Stimulated activated CD4-positive, alpha-beta T cell treated with anti-CD3 and anti-CD28 coated beads, Interleukin-1b, Interleukin-23, amount 100 ng/mL, for 48 hours (primary cell): ENCODE measurements at places on chromosomes 2 and 18.

- DNase-seq = no peak
Observed at GRCh38 chr2:27655155-27655951, 8.1 kb downstream of the SUPT7L start.

- DNase-seq = no peak
Observed at GRCh38 chr18:12895626-12896025, 11.6 kb upstream of the PTPN2 start.

DNA sequence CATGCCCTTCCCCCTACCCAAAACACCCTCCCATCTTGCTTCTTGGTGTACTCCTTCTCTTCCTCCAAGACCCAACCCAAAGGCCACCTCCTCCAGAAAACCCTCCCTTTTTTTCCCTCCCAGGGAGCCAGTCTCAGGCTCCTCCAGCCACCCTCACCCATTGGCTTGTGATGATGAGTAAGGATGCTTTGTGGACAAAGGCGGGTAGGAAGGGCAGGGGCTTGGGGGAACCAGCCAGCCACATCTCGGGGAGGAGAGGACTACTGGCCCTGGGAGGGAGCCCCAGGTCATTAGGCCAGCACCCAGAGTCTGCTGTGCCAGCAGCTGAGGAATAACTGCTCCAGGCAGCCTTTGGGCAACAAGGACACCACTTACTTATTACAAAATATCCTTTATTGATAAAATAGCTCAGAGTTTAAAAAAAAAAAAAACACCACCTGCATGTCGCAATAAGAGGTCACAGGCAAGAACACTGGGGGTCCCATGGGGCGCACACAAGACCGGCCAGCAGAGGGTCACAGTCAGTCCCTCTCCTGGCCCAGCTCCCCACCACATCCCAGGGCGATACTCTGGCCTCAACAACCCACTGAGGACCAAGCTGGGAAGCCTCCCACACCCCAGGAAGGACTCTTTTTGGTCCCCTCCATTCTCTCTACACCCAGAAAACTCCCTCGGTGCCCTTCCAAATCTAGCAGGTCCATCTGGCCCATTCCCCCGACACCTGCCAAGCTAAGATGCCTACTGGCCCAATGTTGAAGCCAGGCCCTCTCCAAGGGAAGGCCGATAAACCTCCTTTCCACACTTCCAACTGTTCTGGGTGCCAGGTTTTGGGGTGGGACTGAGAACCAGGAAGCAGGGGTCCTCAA, 3.6 kb downstream of the ADRA2B start:
- DNase-seq = no peak

DNA sequence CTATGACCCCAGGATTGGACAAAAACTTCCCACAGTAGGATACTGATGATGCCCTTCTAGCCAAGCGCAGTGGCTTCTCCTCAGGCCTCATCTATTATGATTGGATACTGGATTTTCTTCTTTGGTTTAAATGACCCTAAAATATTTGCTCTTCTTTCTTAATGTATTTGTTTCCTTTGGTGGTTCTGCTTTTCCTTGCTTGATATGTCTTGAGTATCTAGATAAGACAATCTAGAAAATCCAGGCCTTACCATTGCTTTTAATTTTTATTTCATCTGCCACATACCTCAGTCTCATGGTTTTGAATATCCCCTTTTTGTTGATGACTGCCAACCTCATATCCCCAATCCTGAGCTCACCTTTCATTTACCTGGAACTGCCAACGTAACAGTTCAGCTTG, 35.6 kb downstream of the OTOF start:
- no peak for DNase-seq

DNA sequence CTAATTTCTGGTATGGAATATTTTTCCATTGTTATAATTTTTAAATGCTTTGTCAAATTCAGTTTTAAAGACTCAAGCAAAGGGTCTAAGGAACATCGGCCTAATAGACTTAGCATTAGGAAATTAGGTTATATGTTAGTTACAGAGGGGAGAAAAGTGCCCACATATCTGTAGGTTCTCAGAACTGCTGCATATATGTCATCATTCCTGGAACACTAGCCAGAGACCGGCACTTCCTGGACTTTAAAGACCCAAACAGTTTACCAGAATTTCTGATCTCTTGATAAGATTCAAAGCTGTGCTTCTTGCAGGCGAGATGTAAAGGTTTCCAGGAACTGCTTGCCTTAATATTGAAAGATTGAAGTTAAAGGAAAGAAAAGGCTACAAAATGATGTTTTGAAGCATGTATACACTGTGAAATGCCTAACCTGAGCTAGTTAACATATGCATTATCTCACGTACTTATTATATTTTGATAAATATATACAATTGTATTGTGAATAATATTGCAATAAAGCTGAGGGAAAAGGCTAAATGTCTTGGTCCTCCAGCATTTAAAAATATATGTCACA, 993.6 kb downstream of the LRP1B start:
- no peak for DNase-seq

GRCh38 chr2:120596191-120596811, 139.4 kb upstream of the GLI2 start:
- DNase-seq = no peak

DNA sequence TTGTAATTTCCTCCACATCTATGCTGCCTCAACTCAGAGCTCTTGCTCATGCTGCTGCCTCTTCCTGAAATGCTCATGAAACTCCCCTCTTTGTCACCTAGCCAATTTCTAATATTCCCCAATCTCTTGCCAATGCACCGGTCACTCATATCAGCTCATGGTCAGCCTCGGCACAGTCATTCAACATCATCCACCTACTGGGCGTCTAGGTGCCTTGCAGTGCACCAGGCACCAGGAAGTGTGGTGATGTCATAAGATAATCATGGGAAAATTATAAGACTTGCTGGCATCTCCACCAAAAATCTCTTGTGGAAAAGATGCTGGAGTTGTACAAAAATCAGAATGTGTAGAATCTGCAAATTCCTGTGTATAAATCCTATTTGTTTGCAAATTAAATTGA, 52.6 kb upstream of the RAB27B start:
- no peak for DNase-seq

DNA sequence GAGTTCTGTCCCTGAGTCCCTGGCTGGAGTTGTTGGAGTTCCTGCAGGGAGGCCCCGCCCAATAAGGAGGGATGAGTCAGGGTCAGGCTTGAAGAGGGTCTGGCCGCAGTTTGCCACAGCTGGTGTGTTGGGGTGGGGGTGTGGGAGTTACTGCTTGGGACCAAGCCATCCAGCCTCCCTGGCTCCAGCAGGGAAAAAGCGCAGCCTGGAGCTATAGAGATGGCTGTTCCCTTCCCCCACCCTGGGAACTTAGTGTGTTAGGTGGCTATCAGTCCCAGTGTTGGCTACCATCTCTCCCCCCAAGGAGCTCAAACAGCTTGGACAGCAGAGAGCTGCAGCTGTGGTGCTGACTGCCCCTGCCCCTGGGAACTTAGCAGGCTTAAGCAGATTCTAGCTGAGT, 13.2 kb upstream of the TANK start:
- DNase-seq = no peak

- no peak for DNase-seq
Observed at GRCh38 chr18:37396971-37397720, 168.5 kb downstream of the CELF4 start.

GRCh38 chr2:137939026-137939425, 25.2 kb upstream of the HNMT start:
- no peak for DNase-seq

- no peak for DNase-seq
Observed at GRCh38 chr2:151379169-151379568, 21.8 kb downstream of the TNFAIP6 start.

DNA sequence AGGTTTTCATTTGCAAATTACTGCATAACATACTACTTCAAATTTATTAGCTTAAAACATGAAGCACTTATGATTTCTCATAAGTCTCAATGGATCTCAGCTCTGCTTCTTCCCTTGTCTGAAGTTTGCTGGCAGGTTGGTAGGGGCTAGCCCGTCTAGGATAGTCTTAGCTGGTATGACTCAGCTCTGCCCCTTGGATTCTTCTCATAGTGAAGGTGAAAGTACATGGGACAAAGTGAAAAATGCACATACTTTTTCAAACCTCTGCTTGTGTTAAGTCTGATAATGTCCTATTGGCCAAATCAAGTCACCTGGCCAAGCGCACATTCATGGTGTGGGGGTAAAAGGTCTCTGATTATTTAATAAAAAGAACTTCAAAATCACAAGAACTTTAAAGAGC, 184.8 kb upstream of the VWC2L start:
- no peak for DNase-seq

- no peak for DNase-seq
Observed at GRCh38 chr2:233855345-233855744, 1.0 kb upstream of the HJURP start.

GRCh38 chr2:105357122-105357521, 19.8 kb downstream of the C2orf49 start:
- DNase-seq = no peak

- no peak for DNase-seq
Observed at GRCh38 chr2:231199219-231199618, 788 bp downstream of the ARMC9 start.

DNA sequence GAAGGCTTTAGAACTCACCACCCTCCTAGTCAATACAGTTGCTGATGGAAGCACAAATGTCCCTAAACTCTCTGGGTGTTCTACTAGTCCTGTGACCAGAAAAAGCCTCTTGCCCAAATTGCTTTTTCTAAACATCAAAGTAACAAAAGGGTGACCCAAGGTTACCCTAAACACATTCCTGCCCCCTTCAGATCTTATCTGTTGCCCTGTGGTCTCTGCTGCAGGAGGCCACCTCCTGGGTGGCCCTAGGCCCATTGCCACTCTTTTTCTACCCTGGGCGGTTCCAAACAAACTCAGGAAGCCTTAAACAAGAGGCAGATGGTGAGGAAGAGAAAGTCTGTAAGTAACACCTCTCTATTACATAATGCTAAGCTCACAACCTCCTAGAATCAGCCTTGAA, 3.3 kb downstream of the RNF152 start:
- DNase-seq = no peak

DNA sequence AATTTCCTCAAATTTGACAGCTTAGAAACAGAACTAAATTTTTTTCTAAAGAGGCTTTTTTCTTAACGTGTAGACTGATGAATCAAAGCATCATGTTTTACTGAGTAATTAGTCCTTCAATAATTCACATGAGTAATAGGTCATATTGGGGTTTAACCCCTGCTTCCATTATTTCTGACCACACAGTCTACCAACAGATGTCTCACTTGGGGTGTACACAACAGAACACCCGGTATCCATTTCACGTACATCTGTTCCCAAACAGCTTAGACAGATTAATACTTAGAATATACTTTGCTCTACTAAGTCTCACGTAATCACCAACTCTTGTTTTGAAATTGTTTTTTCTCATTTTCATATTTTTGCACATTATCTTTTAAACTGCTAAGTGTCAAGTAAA, 14.8 kb downstream of the CERKL start:
- DNase-seq = no peak
